Endodermal cell (in vitro differentiated cells): ENCODE measurements at places on chromosomes 3 and 15. TPM values are rescaled to one million over a fixed set of nuclear protein-coding genes. Genes with fewer than 3 reads are reported as not detected.

- DNase-seq, result no peak
These were observed 363 bp downstream of the EMC3 start for GRCh38 chr3:9986230-9986725.

GRCh38 chr3:48504051-48504946 is at the start of gene SHISA5:
SHISA5 (minus strand) TSS chr3:48504174; CDS start chr3:48504094, 80 bp downstream.
- DNase-seq, result peak; percentile 83

GRCh38 chr3:50333744-50334328 is 5.8 kb upstream of the TUSC2 start:
- DNase-seq, result no peak

GRCh38 chr15:36363335-36363734 is 216.1 kb upstream of the CDIN1 start:
- DNase-seq, result no peak

LRRC3B gene
- 0.26 and 0.34 TPM in 2 replicates for total RNA-seq

HOMER2 gene
- total RNA-seq, result 30.2 to 45.1 TPM (median 31.8 TPM) in 3 replicates

ERC2 gene
- total RNA-seq, result 19.4 and 22.8 TPM in 2 replicates

SEMA5B gene
- 45.8 to 68.4 TPM (median 49.9 TPM) in 3 replicates for total RNA-seq
